Activated CD4-positive, alpha-beta T cell treated with anti-CD3 and anti-CD28 coated beads for 36 hours (primary cell): ENCODE measurements at places on chromosomes 1 and 21.

GRCh38 chr1:166929911-166930310 is 45.4 kb downstream of the ILDR2 start:
- DNase-seq = no peak

- DNase-seq = no peak
Measured at GRCh38 chr1:230375780-230376179, 50.4 kb downstream of the PGBD5 start.

- DNase-seq = peak; percentile 47
Measured at GRCh38 chr1:31764312-31765040, at the start of gene ADGRB2. ADGRB2 (minus strand) TSS chr1:31764340; CDS start chr1:31757221, 7,119 bp downstream.

GRCh38 chr1:244234009-244234643 is 183.0 kb downstream of the ZBTB18 start:
- no peak for DNase-seq

DNA sequence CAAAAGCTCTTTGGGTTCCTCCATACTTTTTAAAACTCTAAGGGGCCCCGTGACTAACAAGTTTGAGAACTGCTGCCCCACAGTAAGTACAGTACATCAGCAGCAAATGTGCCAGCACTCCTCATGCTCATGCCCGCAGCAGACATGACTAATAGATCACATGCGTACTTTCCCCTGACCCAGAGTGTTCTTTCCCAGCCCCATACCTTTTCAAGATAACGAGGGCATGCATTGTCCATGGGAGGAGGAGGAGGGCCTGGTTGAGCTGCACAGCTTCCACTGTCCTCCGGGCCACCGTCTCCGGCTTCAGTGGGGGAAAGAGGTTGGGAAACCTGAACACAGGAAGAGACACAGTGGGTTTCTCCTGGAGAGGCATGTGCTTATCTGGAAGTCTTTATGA is 45.5 kb downstream of the DHRS3 start:
- DNase-seq = no peak

GRCh38 chr1:45493116-45493697 is 2.2 kb upstream of the TESK2 start:
- peak; percentile 68 for DNase-seq

DNA sequence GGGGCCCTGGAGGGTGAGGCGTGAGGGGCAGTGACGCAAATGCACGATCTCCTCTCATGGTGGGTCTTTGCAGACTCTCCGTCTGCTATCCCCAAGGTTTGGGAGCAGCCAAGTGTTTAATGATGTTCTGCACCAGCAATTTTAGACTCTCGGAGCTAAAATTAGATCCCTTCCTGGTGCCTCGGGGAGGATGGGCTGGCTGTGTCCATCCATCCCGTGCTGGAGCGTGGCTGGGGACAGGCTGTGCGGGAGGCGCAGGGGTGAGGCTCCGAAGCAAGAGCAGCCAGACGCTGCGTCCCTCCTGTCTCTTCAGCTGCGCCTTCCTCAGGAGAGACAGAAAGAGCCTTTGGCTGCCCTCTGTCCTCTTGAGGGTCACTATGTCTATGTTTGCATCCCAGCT is 387.6 kb downstream of the CAMTA1 start:
- DNase-seq = no peak

DNA sequence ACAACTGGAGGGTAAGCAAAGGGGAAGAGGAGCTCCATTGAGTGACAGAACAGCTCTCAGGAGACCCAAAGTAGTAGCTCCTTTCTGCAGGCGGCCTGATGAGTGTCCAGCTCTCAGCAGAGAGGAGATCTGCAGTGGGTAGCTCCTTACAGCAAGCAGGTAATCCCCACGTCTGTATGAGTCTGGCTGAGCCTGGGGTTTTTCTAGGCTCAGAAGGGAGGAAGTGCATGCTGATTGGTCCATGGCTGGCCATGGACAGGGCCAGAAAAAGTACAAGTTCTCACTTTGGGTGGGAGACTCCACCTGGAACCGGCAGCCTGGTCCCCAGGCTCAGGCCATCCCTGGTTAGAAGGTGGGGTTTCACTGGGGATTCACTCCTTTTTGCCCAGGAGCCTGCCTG is 50.9 kb upstream of the SCYL3 start:
- DNase-seq = no peak

GRCh38 chr1:80722611-80723010 is 1078.1 kb upstream of the ADGRL2 start:
- no peak for DNase-seq

DNA sequence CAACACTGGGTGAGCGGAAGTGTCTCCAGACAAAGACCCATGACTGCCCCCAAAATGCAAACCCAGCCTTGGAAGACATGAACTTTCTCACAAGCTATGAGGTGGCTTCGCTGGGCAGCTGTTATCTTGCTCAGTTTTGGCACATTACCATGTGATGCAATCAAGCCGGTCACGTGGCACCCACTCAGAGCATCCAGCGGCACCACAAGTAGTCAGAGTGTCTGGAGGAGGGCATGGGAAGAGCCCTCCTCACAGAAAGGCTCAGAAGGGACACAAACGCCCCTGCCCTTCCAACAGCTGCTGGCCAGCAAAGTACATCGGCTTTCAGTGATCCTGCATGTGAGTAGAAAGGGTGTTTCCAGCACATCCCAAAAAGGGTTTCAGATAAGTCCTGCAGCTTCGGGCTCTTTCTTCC is 145.5 kb upstream of the IRF2BP2 start:
- no peak for DNase-seq

- no peak for DNase-seq
Measured at GRCh38 chr1:240693036-240693435, 81.1 kb upstream of the GREM2 start.

GRCh38 chr1:184395937-184396480 is 9.2 kb downstream of the C1orf21 start:
- DNase-seq = no peak

DNA sequence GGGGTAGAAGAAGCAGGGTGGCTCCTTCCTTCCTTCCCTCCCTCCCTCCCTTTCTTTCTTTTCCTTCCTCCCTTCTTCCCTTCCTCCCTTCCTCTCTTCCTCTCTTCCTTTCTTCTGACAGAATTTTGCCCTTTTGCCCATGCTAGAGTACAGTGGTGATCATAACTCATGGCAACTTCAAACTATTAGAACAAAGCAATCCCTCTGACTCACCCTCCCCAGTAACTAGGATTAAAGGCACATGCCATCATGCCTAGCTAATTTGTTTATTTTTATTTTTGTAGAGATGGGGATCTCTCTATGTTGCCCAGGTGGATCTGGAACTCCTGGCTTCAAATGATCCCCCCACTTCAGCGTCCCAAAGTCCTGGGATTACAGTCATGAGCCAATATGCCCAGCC is 10.0 kb upstream of the RPE65 start:
- no peak for DNase-seq

DNA sequence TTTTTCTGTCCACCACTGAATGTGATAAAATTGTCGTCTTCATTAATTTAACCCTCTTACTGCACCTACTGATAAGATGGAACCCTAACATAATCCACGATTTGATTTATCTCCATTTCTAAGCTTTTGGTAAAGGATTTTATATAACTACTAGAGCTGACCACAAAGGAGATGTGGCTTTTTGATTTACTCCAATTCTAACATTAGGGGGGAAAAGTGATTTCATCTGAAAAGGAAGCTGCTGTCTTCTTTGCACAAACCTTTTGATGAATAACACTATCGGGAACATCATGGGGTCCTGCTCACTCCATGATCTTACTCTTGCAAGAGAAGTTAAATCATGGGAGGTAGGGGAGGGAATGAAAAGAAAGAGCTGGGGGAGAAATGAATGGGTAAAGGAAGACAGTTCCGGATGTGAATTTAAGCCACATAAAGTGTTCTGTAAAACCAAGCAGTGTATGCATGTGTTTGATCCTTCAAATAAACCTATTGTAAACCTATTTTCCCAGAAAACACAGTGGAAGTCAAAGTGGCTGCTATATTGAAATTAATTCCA is 161.8 kb downstream of the GABPA start:
- DNase-seq = no peak

GRCh38 chr1:112034277-112034676 is 44.8 kb upstream of the KCND3 start:
- DNase-seq = no peak

DNA sequence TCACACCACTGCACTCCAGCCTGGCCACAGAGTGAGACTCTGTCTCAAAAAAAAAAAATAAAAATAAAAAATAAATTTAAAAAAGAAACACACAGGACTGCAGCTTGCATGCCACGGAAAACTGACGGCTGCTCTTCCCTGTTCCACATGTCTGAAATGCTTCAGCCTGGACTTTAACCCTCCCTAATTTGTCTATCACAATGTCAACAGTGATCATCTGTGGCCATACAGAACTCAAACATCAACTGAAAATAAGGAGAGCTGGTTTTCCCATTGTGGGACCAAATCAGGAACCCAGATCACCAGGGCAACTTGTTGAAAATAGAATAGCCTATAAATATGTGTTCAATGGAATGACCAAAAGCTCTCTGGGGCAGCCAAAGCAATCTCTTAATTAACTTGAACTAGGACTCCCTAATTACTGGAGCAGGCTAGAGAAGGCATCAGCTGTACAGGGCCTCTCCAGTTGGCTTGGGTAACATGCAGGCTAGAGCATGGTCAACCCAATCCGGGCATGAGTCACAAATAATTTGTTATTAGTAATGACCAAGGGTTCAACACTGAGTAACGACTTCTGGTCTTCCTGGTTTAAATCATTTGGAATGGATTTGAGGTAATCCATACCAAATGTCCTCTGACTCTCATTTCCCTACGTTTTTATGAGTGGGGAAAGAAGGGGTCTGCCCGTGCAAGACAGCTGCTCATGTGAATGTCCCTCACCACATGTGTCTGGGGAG is 62.7 kb upstream of the KAZN start:
- DNase-seq = no peak

DNA sequence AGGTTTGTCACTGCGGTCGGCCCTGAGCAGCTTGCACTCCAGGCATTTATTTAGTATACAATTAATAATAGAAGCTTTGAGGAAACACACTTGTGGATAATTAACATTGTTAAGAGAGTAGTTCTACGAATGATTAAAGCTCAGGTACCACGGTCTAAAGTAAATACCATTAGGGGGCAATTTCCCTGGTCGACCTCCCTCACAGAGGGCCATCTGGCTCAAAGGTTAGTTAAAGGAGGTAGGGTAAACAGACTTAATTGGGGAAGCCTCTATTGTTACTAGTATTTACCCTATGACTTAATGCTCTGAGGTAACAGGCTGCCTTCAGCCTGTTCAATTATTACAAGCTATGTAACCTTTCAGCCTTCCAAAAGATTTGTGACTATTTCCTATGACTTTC is 122.3 kb upstream of the SLC44A3 start:
- no peak for DNase-seq

DNA sequence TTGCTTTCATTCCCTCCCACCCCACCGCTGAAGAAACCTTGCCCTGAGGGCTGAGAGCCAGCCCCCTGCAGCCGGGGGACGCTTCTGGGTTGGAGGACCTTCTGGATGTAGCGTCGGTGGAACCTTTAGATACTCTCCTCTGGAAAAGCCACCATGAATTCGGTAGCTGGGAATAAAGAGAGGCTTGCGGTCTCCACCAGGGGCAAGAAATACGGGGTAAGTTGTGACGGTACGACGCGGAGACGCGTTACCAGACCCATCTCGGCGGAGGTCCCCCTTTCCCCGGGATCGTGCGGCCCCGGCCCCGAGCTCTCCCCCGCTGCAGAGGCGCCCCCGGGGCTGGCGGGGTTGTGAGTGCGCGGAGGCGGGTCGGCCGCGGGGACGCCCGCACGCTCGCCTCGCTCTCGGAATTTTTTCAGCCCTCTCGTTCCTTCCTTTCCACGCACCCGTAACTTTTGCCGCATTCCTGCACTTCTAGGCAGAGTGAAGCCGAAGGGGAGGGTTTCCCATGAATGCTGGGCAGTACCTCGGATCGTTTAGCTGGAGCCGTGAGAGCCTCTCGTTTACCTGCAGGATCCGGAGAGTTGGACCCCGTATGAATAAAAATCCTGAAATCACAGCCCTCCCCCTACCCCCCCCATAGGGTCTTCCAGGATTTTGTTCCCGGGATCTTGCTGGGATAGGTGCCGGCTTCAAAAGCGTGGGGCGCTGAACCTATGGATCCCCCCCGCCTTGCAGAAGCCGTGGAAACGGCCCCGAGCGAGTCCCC is 671 bp downstream of the KIF26B start:
- DNase-seq = peak; percentile 23

GRCh38 chr1:231919239-231919885 is 292.8 kb downstream of the DISC1 start:
- DNase-seq = no peak

DNA sequence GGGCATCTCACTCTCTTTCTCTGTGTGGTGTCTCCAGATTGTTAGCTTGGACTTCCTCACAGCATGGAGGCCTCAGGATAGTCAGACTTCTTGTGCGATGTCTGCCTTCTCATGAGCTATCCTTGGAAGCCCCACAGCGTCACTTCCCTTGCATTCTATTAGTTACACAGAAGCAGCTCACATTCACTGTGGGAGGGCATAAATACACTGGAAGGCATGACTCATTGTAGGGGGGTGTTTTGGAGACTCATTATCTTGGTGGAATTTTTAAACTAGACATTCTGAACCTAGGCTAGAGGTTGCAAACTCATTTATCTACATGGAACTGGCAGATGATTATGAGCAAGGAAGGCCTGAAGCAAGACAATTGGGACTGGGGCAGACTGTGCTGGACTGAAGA is 21.4 kb upstream of the FASLG start:
- peak; percentile 56 for DNase-seq

- DNase-seq = no peak
Measured at GRCh38 chr1:183634429-183635065, 1.0 kb downstream of the ARPC5 start.

DNA sequence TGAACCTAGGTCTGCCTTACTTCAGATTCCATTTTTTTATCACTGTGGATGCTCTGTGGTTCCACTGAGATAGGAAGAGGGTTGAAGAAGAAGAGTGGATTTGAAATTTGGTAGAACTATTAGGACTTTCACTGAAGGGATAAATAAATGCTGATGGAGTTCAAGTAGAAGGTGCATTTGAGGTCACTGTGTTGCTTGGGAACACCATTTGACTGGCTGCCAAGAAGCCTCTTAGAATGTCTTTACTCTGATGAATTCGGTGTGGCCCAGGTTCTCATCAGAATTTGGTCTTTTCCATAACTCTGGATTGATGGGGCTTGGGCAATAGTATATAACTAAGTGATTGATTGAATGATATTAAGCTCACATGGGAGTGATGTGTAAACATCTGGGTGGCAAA is 11.9 kb downstream of the XPR1 start:
- DNase-seq = no peak

DNA sequence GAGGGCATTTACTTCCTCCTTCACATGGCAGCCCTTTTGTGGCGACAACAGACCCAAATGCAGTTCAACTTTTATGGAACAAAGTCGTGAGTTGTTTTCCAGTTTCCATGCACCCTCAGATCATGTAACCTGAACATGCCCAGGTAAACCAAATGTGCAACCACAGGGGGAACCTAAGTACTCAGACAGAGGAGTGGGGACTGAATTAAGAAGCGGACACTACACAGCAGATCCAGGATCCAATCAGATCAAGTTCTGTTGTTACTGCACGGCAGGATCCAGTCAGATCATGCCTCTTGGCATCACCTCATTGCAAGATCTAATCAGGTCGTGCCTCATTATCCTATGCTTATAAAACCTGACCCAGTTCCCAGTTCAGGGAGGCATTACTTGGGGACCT is 115.7 kb downstream of the MATN1 start:
- DNase-seq = no peak

- no peak for DNase-seq
Measured at GRCh38 chr21:29487154-29487553, 188.4 kb downstream of the BACH1 start.
